Stimulated activated CD8-positive, alpha-beta memory T cell treated with anti-CD3 and anti-CD28 coated beads, Interleukin-2, amount 100 ng/mL, for 1 hour (primary cell): ENCODE measurements at places on chromosomes 6 and 20.

GRCh38 chr6:149128489-149129145 lies 188.9 kb upstream of the TAB2 start:
- peak; percentile 23 for DNase-seq

DNA sequence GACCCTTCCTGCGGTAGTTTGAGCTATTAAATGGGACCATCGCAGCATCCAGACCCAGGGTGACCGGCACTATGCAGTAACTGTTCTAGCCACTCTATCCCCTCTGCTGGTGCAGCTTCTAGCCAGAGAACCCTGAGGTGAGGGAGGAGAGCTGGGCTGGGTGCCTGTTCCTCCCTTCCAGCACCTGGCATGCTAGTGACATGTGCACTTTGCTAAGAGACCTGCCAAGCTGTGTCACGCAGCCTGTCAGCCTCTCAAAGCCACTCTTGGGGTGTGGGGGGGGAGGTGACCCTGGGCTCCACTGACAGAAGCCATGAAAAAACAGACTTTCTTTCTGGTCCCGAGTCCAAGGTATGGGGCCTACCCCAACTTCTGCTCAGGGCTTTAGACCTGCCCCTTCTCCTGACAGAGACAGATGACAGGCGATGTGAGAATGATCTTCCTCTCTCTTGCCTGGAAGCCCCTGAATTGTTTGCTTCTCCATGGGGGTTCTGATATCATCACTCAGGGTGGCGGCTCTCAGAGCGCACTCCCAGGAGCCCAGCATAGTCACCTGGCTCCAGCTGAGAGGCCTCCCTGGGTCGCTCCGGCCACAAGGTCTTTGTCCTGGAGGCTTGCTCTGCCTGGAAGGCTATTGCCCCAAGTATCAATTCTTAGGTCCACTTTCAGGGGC lies 47.2 kb upstream of the MLN start:
- DNase-seq, result no peak

- no peak for DNase-seq
Observed at GRCh38 chr6:113190170-113190569, 667.0 kb upstream of the MARCKS start.

DNA sequence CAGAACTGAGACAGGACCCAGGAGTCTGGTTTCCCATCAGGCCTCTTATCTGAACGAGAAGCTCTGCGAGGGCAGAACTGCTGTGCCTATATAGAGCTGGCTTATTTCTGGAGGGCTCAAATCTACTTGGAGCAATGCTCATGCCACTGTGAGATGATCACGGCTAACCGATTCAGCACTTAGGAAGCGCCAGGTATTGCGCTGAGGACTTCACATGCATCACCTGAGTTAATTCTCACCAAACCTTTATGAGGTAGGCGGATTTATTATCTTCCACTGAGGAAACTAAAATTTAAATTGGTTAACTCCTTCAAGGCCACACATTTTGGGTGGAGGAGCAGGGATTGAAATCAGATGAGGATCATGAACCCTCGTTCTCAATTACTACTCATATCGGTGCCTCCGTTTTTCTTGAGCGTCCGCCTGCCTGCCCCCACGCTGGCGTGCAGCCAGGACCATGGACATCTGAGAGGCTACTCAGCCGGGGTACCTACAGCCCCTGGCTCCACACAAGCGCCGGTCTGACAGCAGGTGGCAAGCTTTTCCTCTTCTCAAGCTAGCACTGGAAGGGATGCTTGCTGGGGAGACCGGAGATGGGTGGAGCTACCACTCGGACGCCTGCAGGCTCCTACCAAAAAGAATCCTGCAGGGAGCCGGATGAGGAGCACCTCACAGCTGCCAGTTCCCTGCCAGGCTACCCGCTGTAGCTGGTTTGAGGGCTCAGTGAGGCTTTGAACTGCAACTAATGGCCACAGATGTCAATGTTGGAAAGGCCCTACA lies 1.0 kb upstream of the PCIF1 start:
- DNase-seq, result peak; percentile 21

GRCh38 chr6:148793721-148794120 lies 46.9 kb downstream of the UST start:
- DNase-seq, result no peak

GRCh38 chr20:32456869-32457478 lies 98.8 kb downstream of the ASXL1 start:
- no peak for DNase-seq
